ENCODE measurements at places on chromosomes 7 and 10.

DNA sequence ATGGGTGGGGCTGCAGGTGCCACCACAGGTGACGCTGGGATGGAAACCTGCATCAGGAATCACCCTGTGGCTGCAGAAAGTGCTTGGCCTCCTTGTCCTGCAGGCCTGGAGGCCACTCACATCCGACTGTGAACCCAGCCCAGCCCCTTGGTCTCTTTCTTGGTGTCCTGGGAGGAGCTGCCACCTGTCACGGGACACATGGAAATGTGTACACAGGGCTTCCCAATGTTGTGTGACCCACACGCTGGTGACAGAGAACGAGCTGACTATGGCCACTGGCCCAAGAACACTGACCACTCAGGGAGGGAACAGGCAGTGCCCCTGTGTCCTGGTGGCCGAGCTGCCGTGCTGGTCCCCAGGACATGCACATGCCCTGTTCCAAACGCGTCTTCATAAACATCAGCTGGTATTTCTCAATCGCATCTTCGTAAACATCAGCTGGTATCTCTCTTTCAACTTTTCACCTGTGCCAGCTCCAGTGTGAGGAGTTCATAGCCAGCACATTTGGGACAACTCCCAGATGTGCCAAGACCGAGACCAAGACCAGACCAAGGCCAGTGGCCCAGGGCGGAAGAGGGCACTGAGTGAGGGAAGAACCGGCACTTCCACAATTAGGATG, 57.9 kb upstream of the INPP5A start:
- DNase-seq, result no peak

- DNase-seq, result no peak
Measured at GRCh38 chr7:158497627-158498026, 90.0 kb downstream of the PTPRN2 start.

- DNase-seq, result no peak
Measured at GRCh38 chr7:158228131-158228530, 359.5 kb downstream of the PTPRN2 start.

DNA sequence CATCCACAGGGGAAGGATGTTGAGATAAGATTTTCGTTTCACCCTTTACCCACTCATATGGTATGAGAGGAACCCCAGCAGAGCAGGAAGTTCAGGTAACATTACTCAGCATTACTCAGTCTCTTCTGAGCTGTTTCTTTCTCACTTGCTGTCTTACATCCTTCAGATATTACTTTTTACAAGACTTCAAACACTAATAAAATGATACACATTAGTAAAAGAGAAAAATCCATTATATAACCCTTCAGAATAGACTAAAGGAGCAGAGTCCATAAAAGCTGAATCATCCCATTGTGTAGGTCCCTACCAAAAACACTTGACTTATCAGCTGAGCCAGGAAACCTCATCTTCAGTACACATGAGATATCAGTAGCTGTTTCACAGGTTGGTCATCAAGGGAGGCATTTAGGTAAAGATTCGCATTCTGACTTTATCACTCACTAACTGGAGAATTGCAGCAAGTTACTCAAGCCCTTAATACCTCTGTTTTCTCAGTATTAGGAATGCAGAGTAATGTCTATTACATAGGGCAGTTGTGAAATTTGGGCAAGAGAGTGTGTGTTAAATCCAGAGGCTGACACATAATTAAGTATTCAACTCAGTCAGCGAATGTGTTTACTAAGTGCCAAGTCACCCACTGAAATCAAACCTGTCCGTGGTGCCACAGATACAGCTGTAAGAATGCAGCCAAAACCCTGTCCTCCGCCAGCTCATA, 44.7 kb downstream of the KLF6 start:
- no peak for DNase-seq

DNA sequence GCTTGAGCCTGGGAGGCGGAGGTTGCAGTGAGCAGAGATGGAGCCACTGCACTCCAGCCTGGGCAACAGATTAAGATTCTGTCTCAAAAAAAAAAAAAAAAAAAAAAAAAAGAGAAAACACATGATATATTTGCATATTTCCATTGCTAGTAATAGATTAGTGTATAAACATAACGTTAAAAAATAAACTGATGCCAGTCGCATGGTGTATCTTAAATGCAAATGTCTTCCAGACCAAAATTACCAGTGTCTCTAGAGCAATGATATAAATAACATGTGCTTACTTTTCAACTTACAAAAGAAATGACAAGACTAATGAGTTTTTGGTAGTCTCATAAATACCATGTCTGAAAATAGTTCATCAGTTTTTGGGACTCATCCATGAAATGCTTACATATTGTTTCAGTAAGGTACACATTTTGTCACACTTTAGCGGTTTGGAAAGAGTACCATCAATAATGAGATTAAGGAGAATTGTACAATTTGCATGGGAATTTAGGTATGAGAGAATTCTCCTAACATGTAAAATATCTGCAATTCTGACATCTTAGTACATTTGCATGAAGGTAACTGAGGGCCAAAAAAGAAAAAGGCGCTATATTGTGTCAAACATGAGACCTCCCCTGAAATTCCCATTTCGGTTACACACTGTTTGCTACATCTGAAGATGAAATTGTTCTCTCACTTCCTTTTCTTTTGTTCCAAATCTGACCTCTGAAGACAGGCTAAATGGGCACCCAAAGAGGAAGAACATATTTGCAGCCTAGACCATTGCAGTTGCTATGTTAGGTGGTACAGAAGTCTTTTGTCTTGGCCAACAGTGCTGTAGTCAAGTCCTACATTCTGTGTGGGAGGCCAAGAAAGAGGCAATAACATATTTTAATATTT, 51.5 kb upstream of the PIP4K2A start:
- no peak for DNase-seq

- no peak for DNase-seq
Measured at GRCh38 chr7:28539289-28539981, 127.1 kb downstream of the CREB5 start.

- DNase-seq, result no peak
Measured at GRCh38 chr10:79933961-79934360, 14.9 kb downstream of the SFTPD start.

- no peak for DNase-seq
Measured at GRCh38 chr7:108808549-108809266, 239.0 kb downstream of the DNAJB9 start.

DNA sequence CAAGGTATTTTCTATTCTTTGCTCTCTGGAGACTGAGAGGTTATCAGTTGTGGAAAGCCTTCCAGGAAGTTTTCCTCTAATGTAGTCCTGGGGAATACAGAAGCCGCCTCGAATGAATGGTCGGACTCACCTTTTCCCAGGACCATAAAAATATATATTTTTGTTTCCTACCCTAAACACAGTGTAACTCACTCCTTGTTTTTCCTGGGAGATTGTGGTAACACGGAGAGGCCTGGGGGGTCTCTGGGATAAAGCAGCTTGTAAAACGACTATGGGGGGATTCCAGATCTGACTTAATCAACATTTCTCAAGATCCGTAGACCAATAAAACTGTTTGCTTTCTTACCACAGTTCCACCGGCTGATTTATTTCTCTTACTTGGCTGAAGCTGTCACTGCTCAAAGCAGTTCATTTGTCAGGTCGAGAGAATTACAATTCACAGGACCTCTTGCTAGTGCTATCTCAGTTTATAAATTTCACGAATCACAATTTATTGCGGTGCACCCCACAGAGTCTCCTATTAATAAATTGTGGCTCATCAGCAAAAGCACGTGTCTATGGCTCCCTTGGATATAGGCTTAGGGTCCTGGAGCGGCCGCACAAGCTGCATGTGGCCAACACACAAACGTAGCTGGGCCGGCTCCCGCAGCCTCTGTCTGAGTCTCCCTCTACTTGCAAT, 176.3 kb upstream of the BMPER start:
- DNase-seq, result no peak

GRCh38 chr7:10739401-10739800, 234.3 kb upstream of the PHF14 start:
- DNase-seq, result no peak

- DNase-seq, result no peak
Measured at GRCh38 chr7:44311561-44312495, 13.6 kb downstream of the CAMK2B start.

GRCh38 chr7:50661345-50662040, 96.3 kb upstream of the DDC start:
- peak; percentile 83 for DNase-seq

GRCh38 chr10:89183571-89183970, 23.5 kb downstream of the CH25H start:
- no peak for DNase-seq

DNA sequence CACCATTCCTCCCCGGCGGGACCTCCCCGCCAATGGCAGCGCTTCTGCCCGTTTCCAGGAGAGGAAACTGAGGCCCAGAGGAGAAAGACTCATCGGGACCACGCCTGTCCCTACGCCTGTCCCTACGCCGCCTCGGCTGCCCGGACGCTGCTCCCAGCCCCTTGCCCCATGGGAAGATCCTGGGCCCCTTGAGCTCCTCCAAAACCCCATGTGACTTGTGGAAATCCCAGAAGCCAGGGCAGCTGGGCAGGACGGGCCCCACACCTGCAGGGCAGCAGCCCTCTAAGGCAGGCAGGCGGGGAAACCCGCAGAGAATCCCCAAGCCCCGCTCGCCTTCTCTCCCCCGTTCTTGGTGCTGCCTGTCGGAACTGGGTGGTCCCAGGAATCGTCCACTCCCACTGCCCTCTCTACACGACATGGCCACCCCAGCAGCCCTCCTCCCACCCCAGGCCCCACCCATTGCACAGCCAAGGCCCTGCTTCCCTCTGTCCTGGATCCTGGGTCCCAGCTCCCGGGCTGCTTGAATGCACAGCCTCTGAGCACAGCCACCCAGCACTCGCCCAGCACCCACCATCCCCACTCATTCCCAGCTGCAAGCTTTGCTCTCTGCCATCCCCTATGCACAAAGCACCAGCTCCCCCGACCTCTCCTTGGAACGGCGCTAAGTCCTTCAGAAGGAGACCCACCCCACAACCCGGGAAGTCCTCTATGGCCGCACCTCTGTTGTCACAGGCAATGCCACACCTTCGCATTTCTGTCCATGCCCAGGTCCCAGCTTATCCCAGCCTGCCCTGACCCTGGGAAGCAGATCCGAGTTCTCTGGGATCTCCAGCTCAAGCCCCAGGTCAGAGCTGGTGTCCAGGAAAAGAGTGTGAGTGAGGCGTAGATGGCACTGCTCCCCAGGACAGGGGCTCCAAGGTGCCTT, 50.6 kb downstream of the SLC29A4 start:
- DNase-seq, result no peak

- DNase-seq, result no peak
Measured at GRCh38 chr10:102918817-102919245, 737 bp downstream of the CNNM2 start.

- no peak for DNase-seq
Measured at GRCh38 chr10:114631090-114631665, 26.9 kb downstream of the ABLIM1 start.

GRCh38 chr7:42991913-42992591, 59.9 kb downstream of the MRPL32 start:
- no peak for DNase-seq

- peak; percentile 94 for DNase-seq
Measured at GRCh38 chr10:72250666-72251065, 23.1 kb upstream of the DDIT4 start.

DNA sequence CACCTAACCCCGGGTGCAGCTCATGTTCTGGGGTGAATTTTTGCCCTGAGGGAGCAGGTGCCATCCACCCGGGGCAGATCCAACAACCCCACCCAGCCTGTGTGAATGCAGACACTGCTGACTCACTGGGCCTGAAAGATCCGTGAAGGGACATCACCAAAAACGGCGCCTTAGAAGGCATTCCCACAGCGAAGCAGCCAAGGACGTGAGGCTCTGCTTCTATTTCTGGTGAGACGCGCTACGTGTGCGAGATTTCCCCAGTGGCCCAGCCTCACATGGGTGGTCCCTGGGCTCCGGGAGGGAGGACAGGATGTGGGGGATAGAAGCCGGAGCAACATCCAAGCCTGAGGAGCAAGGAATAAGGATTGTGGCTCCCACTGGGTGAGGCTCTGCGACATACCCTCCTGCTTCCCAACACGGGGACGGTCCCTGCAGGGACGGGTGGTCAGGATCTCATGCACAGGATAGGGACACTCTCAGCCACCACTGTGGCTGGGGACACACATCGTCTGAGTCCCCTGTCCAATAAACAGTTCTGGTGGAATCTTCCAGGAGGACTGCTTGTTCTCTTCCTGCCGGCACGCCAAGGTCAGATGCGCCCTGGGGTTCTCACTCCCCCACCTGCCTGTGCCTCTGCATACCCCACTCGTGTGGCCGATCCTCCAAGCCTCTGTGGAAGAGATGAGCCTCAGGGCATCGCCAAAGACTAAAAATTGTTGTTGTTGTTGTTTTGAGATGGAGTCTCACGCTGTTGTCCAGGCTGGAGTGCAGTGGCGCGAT, 70.2 kb downstream of the ZRANB1 start:
- DNase-seq, result no peak

- no peak for DNase-seq
Measured at GRCh38 chr10:29860166-29860565, 199.2 kb downstream of the JCAD start.

- DNase-seq, result no peak
Measured at GRCh38 chr7:127550247-127550646, 35.1 kb downstream of the GCC1 start.

- DNase-seq, result no peak
Measured at GRCh38 chr10:26043469-26043868, 109.4 kb downstream of the MYO3A start.

GRCh38 chr10:79413196-79413595, 32.2 kb downstream of the ZCCHC24 start:
- no peak for DNase-seq

DNA sequence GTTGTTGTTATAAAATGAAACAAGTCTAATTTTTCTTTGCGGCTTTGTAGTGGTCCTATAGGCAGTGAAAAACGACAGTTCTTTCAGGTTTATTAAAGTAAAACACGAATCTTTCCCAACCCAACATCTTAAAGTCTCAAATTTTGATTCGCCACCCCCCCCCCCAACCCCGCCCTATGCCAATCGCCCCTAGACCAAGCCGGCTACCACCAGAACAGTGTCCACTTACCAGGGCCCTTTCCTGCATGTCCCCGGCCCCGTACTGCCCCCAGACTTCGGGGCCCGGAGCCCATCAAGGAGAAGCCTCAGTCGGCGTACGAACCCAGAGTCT, 335 bp upstream of the CHCHD1 start:
- no peak for DNase-seq

DNA sequence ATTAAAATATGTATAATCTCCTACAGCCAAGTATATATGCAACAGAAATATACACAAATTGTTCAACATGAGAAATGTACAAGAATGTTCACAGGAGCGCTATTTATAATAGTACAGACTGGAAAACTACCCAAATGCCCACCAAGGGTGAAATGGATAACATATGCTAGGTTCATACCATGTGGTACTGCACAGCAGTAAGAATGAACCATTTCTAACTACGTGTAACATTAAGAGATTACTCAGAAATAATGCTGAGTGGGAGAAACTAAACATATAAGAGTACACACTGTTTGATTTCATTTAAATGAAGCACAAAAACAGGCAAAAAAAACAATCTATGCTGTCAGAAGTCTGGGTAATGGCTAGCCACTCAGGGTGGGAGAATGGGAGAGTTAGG, 45.8 kb downstream of the RNLS start:
- DNase-seq, result no peak

DNA sequence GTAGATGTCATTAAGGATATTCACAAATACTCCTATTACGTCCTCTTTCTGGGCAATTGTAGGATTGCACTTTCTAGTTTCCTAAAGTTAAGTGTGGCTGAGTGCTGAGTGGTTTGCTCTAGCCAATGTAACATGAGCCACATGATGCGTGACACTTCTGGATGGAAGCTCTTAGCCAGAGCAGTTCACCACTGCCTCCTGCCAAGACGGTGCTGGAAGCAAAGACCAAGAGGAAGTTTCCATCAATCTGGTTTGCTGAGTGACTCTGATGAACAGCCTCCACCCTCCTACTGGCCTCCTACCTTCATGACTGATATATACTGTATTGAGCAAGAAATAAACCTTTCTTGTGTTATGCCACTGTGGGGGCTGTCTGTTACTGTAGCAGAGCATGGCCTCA, 318.1 kb downstream of the KCNMA1 start:
- DNase-seq, result no peak

Data from vagina (tissue), 2 donors.